ENCODE measurements at places on chromosomes 6 and 20.

DNA sequence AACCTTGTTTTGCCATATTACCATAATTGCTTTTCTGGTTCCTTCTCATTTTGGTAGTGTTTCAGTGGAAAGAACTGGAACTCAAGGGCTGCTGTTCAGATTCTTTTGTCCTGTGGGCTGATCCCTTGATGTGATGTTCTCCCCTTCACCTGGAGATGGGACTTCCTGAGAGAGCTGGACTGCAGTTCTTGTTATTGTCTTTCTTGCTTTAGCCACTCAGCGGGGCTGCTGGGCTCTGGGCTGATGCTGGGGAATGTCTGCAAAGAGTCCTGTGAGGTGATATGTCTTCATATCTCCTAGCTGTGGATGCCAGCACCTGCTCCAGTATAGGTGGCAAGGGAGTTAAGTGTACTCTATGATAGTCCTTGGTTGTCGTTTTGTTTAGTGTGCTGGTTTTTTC, 79.0 kb downstream of the BCKDHB start:
- no peak for DNase-seq

DNA sequence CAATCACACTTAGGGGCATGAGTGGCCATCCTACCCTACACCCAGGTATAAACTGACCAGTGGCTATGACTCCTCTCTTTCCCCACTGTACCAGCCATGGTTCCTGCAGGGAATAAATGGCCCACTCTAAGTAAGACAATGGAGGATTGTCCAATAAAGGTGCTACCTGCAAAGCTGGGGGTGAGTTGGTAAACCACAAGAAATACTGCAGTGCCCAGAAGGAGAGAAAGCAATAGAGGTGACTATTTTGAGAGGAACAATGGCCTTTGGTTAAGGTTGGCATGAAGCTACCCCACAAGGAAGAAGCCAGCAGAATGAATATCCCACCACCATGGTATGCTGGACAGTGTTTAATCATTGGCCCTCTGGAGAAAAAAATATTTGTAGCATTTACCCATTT, 233.3 kb upstream of the ECI2 start:
- no peak for DNase-seq

DNA sequence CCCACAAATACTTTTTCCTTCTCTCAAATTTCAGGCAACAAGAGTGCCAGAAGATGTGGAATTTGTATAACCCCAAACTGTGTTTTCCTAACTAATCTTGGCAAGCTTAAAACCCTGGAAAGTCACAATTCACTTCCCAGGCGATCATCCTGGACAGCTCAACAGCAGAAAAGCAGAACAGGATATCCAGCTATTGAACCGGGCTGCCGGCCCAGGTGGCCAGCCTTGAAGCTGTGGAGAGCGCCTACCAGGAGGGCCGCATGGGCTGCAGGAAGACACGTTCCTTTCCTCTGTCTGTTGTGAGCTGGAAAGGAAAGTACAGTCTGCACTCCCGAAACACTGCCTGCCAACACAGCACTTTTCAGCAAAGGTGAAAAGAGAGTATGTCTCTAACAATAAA, 719.7 kb upstream of the MARCKS start:
- DNase-seq = no peak

GRCh38 chr6:36729161-36729524, 31.5 kb downstream of the RAB44 start:
- DNase-seq = no peak

GRCh38 chr6:112931832-112932231, 584.7 kb downstream of the RFPL4B start:
- DNase-seq = no peak

Measured in hypothalamus (tissue), 51 donors.